K562 (cell line): ENCODE measurements at places on chromosomes 12 and 14. TPM values are rescaled to one million over a fixed set of nuclear protein-coding genes. Genes with fewer than 3 reads are reported as not detected.

RERG gene
- 3.9 and 4.3 TPM in 2 replicates for total RNA-seq

- DNase-seq, result no peak
Measured at GRCh38 chr14:69684461-69685217, 73.2 kb downstream of the SUSD6 start.

DNA sequence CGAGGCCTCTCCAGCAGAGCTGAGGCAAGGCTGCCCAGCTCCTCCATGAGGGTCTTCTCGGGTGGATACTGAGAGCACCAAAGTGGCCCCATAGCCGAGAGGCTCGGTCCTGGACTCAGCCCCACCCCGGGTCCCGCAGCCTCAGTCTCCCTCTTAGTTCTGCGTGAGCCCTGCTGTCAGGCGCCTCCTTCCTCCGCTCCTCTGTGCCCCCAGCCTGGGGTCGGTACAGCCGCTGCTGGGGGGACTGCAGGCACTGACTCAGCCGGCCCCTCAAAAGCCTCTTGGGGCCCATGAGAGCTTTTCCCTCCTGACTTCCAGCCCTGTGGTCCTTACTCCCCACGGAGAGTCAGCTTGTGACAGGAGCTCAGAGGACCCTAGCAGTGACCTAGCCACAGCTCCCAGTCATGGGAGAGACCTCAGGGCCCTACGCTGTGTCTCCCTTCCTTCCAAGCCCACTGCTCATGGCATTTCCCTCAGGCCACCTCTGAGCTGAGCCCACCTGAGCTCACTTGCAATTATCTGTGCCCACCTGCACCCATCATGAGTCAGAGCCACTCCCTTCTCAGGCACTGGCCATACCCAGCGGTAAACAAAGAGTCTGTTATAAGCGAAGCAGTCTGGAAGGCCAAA is 295.0 kb upstream of the RTL1 start:
- no peak for DNase-seq

GRCh38 chr14:103223818-103224352 is 100.6 kb downstream of the TNFAIP2 start:
- DNase-seq, result no peak

SMOC1 gene
- total RNA-seq, result 0.04 TPM in 1 of 2 replicates, not detected in the other

DNA sequence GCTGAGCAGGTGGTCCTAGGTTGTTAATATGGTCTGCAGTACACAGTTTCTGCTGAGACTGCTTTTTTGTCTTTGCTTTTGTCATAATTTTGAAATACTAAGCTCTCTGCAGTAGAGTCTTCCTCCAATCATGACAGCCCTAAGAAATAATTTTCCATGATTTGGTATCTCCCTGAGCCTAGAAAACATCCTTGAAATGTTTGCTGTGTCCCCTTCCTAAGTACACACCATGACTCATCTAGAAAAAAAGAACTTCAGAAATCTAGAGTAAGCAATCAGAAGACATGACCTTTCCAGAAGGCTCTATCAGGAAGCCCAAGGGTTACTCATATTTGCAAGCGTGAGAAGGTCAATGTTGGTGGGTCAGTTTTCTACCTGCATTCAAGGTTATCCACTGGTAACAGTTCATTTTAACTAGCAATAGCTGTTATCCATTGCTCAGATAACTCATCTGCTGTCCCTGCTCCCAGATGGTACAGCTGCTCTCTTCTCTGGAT is 16.4 kb downstream of the DAD1 start:
- no peak for DNase-seq

KRT85 gene
- not detected in 2 replicates for total RNA-seq

DNA sequence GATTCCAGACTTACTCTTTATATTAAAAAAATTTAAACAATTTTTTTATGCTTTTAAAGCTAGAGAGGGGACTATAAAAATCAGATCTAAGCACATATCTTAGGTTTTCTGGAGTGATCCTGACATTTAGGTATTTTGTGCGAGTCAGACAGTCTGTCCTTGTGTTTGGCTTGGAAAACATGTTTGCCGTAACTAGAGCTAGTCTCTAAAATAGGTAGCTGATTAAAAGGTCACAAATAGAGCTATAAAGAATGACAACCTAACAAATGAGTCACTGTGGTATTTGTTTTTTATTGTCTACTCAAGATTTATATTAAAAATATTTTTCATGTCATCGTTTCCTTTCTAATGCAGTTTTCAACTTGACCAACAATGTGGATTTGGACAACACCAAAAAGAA is 73.4 kb downstream of the MNAT1 start:
- no peak for DNase-seq

DNA sequence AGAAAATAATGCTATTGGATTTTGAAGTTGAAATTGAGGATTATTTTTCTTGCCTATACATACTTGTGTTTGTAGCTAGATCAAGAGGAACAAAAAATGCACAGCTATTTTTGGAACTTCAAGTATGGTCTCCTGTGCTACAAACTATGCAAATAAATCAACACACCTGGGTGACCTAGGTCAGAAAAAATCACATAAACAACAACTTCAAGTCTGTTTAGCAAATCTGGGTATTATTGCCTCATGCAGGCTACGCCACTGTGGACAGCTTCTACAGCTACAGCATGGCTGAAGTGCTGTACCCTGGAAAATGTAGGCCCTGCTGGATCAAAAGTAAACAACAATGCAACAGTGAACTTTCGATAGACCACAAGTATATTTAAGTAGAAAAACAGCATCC is 87.5 kb downstream of the SLC6A15 start:
- no peak for DNase-seq

- no peak for DNase-seq
Measured at GRCh38 chr14:29643433-29644211, 284.0 kb downstream of the PRKD1 start.

- no peak for DNase-seq
Measured at GRCh38 chr12:47206450-47207339, 126.9 kb upstream of the AMIGO2 start.

GRCh38 chr12:95443459-95443858 is 30.5 kb upstream of the METAP2 start:
- DNase-seq, result no peak

- no peak for DNase-seq
Measured at GRCh38 chr12:115417610-115418009, 733.6 kb upstream of the TBX3 start.

GRCh38 chr12:108478611-108479206 is 36.4 kb upstream of the FICD start:
- DNase-seq, result no peak
